ENCODE measurements at places on chromosomes 3 and 15.

DNA sequence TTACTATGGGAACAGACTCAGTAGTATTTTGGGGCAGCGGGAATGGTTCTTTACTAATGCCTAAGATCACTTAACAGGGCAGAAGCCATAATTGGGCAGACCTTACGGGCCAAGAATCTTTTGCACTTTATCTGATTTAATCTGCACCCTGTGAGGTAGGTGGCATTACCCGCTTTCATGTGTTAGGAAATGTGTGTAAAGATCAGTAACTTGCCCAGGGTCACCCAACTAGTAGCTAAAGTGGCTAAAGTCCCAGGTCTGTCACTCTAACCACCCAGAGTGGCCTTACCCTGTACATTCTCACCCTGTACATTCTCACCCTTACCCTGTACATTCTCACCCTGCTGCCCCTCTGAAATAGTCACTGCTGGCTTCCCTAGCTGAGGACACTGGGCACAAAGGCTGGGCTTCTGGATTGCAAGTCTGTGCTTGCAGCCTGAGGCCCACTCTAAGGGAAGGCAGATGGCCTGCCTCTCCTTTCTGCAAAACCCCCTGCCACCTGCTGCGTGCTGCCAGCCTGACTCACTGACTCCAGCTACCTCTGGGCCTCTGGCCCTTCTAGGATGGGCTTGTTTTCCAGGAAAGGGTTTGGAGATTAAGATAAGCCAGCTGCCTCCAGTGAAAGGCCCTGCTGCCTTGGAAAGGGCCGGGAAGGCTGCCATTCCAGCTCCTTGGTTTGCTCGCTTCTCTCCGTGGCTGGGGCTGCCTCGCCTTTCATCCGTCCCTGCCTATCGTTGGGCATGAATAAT is 37.5 kb upstream of the MYZAP start:
- no peak for DNase-seq

DNA sequence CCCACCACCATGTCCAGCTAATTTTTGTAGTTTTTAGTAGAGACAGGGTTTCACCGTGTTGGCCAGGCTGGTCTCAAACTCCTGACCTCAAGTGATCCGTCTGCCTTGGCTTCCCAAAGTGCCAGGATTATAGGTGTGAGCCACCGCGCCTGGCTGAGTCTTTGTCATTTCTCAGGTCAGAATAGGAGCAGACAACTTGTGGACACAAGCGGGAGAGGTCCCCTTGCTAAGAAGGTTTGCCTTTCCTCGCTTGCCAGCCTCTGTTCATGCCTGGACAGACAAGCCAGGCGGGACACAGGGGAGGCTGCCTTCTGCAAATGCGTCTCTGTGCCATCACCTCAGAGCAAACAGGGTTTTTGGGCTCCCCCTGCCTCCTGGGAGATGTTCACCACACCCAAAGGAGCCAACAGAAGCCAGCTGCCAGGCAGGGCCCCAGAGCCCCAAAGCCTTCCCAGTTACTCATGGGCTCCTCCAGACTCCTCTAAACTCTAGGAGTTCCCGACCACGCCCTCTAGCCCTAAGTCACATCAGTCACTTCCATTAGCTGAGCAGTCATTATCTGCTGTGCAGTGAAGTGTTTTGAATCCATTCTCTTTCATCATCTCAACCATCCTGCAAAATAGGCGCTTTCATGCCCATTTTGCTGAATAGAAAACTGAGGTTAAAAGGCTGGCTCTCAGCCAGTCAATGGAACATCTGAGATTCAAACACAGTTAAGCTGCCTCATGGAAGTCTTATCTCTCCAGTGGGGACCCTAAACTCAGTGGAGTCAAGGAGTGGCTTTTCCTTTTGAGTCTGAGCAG is 245.0 kb downstream of the UACA start:
- no peak for DNase-seq

DNA sequence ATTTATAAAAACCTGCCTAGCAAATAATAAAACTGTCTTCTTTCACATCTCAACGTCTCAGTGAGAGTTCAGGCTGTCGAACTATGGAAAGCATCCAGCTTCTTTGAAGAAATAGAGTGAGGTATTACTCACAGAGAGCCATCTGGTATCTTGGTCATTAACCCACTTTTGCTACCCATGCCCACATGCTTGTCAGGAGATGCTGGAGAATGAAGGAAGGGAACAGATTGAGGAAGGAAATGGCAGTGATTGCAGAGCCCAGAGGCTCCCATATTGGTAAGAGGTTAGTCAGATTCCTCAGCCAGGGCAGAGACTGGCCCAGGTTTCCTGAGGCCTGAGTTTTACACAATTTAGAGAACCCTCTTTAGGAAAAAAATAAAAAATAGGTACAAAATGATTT is 119.1 kb downstream of the B3GALNT1 start:
- DNase-seq = no peak

- DNase-seq = no peak
Measured at GRCh38 chr3:189841473-189842205, 210.4 kb downstream of the TP63 start.

DNA sequence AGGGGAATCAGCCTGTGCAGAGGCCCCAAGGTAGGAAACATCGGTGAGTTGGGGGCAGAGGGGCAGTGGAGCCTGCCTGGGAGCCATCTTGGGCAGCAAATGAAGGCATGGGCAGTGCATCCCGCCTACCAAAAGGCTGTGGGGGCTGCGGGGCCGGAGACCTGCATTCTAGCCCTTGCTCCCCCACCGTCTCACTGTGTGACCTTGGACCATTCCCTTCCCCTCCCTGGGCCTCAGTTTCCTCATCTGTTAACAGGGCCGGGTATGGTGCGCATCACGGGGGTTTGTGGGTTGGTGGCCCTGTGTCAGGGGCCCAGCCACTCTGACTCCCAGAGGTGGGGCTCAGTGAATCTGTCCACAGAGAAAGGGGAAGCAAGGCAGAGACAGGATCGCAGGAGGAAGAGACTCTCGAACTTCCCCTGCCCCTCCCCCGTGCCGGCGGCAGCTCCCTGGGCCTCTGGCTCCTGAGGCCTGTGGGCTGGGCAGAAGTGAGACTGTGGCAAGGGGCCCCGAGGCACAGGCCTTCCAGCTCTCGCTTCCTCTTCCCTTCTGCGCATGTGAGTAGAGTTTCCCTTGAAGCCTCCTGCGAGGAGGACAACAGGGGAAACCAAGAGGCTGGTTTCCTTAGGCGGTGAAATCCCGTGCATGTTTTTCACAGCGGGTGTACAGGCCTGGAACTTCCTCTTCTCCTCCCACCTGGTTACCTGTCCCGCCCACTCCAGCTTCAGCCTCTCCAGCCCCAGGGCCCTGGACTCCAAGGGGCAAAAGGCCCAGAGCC is 42.9 kb downstream of the IDH2 start:
- peak; percentile 70 for DNase-seq

- DNase-seq = no peak
Measured at GRCh38 chr3:188690064-188690463, 481.7 kb upstream of the TPRG1 start.

GRCh38 chr3:189685860-189686259 is 54.7 kb downstream of the TP63 start:
- no peak for DNase-seq

DNA sequence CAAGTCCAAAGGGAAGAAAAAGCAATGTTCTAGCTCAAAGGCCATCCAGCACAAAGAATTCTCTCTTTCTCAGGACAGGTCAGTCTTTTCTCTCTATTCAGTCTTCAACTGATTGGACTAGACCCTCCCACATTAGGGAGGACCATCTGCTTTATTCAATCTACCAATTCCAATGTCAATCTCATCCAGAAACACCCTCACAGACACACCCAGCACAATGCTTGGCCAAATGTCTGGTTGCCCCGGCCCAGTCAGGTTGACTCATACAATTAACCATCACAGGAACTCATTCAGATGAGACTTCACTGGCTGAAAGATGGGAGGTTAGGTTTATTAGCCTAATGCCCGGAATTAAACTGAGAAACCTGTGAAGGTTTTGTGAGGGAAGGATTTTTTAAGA is 32.4 kb downstream of the ACAN start:
- DNase-seq = no peak

DNA sequence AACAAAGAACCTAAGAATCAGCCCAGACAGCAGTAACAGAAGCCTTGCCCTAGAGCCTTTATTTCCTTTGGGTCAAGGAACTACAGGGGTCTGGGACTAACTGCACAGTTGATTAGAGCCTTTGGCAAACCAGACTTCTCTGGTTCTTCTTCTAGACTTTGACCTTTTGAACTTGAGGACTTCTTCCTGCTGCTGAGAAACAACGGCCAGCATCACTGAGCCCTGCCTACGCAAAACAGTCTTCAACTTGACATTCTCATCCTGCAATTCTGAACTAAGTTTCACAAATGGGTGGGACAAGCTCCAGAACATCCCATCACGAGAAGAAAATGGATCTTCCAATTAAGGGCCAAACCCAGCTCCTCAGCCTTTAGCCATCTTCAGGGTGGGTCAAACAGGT is 31.4 kb downstream of the CMTM6 start:
- DNase-seq = no peak

GRCh38 chr15:95690631-95691340 is 639.7 kb upstream of the NR2F2 start:
- no peak for DNase-seq

GRCh38 chr3:13069495-13069894 is 3.7 kb downstream of the IQSEC1 start:
- DNase-seq = peak; percentile 54

GRCh38 chr3:65787340-65787739 is 251.4 kb downstream of the MAGI1 start:
- no peak for DNase-seq

DNA sequence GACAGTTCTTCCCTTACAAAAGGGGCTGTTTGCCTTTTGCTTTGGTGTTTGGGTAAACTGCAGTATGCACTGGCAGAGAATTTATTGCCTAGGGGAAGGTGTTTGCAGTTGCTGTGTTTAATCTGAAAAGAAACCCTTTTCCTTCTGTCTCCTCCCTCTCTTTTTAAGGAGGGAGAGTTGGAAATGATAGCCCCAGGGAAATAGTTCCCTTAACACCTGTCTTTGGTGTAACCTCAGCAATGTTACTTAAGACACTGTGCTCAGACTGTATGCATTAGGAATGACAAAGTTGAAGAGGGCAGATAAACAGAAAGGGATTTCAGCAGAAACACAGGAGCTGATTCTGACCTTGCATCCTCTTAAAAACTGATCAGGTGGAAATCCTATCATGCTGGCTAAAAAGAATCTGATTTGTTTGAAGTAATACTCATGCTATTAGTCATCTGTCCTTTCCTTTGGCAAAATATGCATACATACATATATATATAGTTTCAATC is 125.4 kb downstream of the TP63 start:
- no peak for DNase-seq

DNA sequence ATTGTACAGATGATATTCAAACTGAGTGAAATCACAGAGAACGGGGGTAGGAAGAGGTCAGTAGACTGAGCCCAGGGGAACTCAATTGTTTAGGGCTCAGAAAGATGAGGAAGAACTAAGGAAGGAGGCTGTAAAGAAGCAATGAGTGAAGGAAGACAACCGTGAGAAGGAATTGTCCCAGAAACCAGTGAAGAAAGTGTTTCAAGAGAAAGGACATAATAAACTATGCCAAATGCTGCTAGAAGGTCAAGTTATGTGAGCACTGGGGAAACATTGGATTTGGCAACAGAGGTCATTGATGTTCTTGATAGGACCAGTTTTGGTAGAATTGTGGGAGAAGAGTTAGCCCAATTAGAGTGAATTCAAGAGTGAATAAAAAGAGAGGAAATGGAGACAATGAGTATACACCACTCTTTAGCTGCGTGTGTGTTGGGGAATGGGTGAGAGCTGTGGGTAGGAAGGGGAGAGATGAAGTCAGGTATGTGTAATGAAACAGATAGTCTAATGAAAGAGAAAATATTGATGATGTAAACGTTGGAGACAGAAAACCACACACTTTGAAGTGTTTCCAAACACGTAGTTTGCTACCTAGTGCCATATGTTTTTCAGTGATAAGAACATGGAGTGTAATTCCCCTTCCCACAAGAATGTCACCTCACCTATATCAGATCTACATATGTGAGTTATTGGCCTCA is 42.5 kb upstream of the MME start:
- DNase-seq = no peak

GRCh38 chr15:60408463-60408981 is 10.7 kb upstream of the ANXA2 start:
- DNase-seq = no peak

- no peak for DNase-seq
Measured at GRCh38 chr3:185717121-185717520, 107.7 kb downstream of the IGF2BP2 start.

DNA sequence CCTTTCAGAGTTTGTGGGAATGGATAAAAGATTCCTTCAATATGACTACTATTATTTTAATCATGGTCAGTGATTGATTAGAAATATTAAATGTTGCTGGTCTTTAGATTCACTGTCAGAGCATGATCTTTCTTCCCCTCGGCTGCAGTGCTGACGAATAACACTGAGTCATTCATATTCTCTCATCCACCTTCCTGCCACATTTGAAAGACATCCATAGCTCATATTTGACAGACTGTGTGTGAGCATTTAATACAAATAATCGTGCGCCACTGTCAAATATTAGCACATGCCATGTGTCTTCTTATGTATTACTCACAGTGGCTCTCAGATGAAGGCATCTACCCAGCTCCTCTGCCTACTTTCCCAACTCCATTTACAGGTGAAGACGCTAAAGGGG is 476.5 kb upstream of the TPRG1 start:
- no peak for DNase-seq

DNA sequence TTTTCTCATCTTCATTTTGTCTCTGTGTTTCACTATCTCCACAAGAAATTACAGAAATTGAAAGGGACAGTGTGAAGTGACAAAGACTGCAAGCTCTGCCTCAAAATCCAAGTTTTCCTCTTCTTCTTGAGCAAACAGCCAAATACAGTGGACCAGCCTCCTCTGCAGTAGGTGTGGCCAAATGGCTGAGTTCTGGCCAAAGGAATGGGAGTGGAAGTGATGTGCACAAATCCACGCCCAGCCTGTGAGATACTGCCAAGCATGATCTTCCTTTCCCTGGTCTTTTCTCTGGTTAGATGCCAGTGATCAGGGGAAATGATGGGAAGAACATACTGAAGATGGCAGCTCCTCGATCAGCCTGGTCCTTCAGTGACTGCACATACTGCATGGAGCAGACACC is 111.0 kb upstream of the CPNE4 start:
- no peak for DNase-seq

DNA sequence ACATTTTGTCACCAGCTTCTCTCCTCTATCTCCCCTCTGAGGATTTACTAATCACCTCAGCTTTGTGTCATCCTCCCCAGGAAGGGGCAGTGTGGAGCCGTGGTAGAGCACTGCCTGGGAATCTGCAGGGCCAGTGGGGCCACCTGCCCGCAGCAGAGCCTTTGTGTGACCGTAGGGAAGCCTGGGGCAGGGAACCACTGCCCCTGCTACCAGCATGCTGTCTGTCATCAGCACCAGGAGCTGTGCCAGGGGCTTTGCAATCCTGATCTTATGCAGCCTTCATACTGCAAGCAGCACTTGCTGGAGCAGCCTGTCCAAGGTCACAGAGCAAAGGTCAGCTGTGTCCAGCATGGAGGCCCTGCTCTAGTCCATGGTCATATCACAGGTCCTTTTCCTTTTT is 170.2 kb upstream of the IL12A start:
- DNase-seq = no peak

Data from CD4-positive, alpha-beta T cell treated with Interleukin-17A for 4 hours (primary cell).